Neural crest cell (in vitro differentiated cells): ENCODE measurements at places on chromosomes 5 and 9. TPM values are rescaled to one million over a fixed set of nuclear protein-coding genes. Genes with fewer than 3 reads are reported as not detected.

IL4 gene
- not detected in 2 replicates for total RNA-seq

DNA sequence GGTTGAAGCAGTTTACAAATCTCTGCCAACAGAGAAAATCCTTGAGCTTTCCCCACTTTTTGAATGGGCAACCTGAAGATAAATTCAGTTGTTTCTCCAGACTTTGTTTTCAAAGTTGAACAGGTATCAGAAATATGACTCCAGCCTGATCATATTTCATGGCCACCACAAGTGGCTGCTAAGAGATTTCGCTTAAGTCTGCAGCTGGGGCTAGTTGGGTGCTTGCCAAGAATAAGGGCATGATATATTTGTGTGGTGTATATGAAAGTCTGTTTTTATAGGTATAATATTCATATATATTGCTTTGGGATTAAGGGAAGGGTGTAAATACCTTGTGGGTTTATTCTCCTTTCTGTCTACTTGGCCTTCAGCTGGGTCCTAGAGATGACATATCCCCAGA is 168.4 kb upstream of the GDNF start:
- DNase-seq: no peak

CNTNAP3B gene
- 9.4 and 10.0 TPM in 2 replicates for total RNA-seq

DNA sequence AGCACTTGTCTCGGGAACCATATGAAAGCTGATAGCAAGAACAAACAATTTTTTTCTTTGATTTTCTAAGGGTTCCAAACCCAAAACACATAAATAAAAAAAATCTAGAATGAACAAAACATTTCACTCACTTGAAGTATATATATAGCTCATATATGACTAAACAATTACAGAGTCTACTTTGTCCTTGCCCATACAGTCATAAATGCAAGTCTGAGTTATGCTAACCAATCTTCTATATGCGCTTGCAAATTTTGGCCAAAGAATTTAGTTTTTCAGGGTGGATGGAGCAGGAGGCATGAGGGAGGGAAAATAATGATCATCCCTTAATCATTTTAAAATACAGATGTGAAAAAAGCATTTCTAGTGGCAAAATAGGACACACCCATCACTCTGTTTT is 370.1 kb downstream of the BNC2 start:
- DNase-seq: no peak

GRCh38 chr5:137735555-137736284 is at the start of gene KLHL3:
TSS of gene KLHL3 (minus strand) at chr5:137736089. CDS start at chr5:137735646, 443 bp downstream.
- peak; percentile 34 for DNase-seq

DNA sequence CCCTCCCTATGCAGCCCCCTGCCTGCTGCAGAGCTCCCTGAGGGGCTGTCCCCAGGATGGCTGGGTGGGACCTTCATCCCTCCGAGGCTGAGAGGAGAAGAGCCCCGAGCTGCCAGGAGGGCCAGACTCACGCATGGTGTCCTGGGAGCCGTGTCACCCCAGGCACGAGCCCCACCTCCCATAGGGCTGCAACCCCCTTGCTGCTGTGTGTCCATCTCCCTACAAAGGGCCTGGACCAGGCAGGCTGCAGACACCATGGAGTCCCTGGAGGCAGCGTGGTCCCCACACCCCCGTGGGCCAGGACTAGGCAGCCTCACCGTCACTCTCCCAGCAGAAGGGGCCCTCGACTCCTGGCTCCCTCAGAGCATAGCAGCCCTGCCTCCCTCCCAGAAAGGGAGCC is 11.2 kb upstream of the SEC16A start:
- DNase-seq: no peak

ZNF189 gene
- total RNA-seq: 23.6 and 24.0 TPM in 2 replicates

DNA sequence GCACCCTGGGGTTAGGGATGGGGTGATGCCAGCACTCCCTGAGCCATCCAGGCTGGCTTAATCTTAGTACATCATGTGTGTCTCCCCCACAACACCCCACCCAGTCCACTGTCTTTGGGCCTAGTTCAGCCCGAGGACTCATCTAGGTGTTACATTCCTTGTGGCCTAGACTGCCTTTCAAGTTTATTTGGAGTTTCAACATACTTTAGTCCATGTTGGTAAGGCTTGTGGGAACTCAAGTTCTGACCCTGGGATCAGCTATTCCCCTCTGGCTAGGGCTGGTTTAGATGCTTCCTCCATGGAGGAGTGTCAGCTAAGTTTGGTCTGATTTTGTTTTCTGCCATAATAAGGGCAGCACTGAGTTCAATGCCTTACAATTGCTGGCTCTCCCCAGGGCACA is 302.4 kb downstream of the SMARCA2 start:
- DNase-seq: no peak

DNA sequence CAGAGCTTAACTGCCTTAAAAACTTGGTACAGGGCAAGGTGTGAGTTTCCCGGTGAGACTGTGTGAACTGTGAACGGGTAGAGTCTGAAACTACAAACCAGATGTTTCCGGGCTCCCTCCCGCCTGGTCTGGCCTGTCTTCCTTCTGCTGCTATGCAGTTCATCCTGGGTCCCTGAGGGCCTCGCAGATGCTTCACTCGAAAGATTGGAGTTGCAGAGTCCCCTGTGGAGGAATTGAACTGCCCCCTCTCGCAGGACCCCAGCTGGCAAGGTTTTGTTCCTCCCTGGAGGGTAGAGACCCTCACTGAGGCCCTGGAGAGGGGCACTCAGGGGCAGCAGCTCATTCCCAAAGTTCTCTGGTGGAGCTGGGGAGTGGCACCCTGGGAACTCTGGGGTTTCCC is 533 bp downstream of the DCANP1 start:
- no peak for DNase-seq

DNA sequence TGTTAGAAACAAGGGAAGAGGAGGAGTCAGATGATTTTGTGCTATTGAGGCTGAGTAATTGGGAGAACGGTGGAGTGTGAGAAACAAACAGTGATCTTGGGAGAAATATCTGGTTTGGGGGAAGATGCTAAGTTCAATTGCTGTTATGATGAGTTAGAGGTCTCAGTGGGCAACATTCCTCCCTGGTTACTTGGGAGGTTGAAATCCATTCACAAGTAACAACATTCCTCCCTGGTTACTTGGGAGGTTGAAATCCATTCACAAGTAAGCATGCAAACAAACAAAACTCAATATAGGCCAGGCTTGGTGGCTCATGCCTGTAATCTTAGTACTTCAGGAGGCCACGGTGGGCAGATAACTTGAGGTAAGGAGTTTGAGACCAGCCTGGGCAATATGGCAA is 38.7 kb downstream of the AGXT2 start:
- no peak for DNase-seq

DNA sequence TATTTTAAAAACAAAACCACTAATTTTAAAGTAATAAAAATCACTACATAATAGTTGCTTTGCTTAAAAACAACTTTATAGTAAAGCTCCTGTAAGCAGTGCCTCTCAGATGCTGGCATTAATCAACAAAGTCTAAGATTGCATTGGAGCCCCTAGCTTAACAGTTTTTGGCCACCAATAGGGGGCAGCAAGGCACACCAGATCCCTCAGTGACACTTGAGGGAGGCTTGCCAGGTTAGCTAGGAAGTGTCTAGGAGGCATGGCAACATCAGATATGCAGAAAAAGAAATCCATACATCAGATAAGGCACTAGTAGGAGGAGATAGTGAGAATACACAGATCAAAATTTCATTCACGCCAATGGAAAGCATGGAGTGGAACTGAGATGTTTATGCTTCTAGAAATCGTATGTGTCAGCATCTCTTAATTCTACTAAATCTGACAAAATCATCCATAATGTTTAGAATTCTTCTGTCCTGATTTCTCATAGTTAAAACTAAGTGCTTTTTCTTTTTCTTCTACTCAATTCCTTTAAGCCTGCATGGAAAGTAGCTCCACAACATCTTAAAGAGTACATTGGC is 73.6 kb upstream of the PAM start:
- peak; percentile 62 for DNase-seq
